Metanephros (tissue), 2 donors: ENCODE measurements at places on chromosomes 7 and 10. TPM values are rescaled to one million over a fixed set of nuclear protein-coding genes. Genes with fewer than 3 reads are reported as not detected.

SPDYE9 gene
- total RNA-seq = not detected

ZNF485 gene
- 3.7 TPM for total RNA-seq

FAM13C gene
- 16.3 TPM for total RNA-seq

HPS6 gene
- total RNA-seq = 21.0 TPM

SCIN gene
- total RNA-seq = 110 TPM

AOAH gene
- total RNA-seq = 11.5 TPM

SLC18A3 gene
- total RNA-seq = not detected

CDK14 gene
- 69.2 TPM for total RNA-seq

IGFBP3 gene
- 196 TPM for total RNA-seq

SRRM3 gene
- total RNA-seq = 1.5 TPM

PIP gene
- not detected for total RNA-seq

OR2A5 gene
- total RNA-seq = not detected

HOXA1 gene
- 1.7 TPM for total RNA-seq

HOXA9 gene
- 61.6 TPM for total RNA-seq

MACC1 gene
- 26.9 TPM for total RNA-seq

STEAP2 gene
- 11.2 TPM for total RNA-seq

DOCK1 gene
- 96.6 TPM for total RNA-seq

EBF3 gene
- 12.2 TPM for total RNA-seq

STRIP2 gene
- 4.6 TPM for total RNA-seq

BICC1 gene
- 70.7 TPM for total RNA-seq

UCN3 gene
- total RNA-seq = not detected

CUZD1 gene
- 0.29 TPM for total RNA-seq

SEMA3D gene
- total RNA-seq = 26.0 TPM

CALCR gene
- 1.8 TPM for total RNA-seq
